ENCODE measurements at places on chromosomes 6 and 20.

GRCh38 chr6:45436544-45437438 is 59.1 kb upstream of the SUPT3H start:
- no peak for DNase-seq

DNA sequence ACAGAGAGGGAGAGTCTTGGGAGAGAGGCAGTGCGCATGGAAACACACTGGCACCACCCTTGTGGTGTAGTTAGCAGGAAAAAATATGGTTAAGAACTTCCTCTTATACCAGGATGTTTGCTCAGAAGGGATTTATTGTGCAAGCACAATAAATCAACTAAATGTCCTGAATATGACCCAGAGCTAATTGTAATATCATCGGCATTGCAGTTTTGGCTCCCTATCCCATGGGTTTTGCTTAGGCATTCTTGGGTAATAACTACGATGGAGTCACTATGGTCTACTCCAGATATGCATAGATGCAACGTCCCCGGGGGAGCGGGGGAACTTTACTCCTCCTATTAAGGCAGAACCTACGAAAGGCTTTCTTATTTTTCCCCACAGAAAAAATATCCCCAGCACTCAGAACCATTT is 751.6 kb downstream of the EYS start:
- DNase-seq, result no peak

DNA sequence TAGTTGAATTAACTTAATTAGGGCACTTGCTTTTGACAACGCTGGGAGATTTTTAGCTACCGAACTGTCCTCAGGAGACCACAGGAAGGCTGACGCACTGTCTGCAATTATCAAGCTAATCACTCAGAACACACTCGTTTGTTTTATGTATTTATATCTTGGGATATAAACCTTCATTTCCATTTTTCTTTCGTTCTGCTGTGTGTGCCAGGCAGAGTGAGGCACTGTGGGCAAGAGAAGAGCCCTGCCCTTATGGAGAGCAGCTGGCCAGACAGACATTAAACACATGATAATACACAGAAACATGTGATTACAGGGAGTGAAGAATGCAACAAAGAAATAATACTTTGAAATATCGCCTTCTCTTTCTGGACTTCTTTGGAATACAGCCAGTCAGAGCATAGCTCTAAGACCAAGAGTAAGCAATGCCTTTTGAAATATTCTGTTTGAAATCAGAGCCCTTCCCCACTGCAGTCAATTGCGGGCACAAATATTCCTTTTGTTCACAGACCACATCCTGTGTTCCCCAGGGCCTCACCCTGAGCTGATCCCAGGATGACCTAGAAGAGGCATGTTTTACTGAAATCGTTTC is 96.8 kb downstream of the ANKRD60 start:
- no peak for DNase-seq

DNA sequence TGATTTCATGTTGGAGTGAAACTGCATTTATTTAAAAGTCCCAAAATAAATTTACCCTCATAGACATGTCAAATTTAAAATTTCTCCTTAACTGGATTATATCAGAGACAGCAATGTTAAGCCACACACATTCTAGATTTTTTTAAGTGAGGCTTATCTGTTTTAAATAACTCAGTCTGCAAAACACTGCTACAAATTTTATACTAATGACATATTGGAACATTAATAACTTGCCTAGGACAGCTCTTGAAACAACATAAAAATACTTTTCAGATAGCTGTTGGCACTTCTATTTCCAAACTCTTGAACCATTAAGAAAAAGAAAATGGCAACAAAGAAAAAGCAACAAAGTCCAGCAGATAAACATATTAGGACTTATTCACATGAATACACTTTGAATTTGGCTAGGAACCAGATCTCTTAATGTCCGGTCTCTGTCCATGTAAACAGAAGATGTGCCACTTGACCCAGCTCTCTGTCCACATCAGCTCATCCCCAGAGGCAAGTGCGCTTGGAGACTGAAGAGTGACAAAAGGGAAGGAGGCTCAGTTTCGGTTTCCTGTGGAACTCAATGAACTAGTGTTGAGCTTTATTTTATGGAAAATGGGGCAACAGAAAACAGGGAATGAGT is 219.3 kb upstream of the THBS2 start:
- no peak for DNase-seq

GRCh38 chr6:169288591-169288990 is 34.9 kb upstream of the THBS2 start:
- no peak for DNase-seq

GRCh38 chr6:97009781-97010492 is 85.4 kb downstream of the KLHL32 start:
- DNase-seq, result no peak

GRCh38 chr6:124963831-124964763 is 1.9 kb downstream of the RNF217 start:
- no peak for DNase-seq

- DNase-seq, result no peak
Measured at GRCh38 chr6:159505140-159505922, 187.7 kb downstream of the SOD2 start.

Measured in GM18507 (cell line).